Stimulated activated CD4-positive, alpha-beta T cell treated with anti-CD3 and anti-CD28 coated beads, Interleukin-15, amount 100 ng/mL, for 1 hour (primary cell): ENCODE measurements at places on chromosomes 5 and 9.

- DNase-seq: no peak
These were observed 1.7 kb upstream of the PSAT1 start for GRCh38 chr9:78295177-78295575.

- no peak for DNase-seq
These were observed 33.3 kb downstream of the CD180 start for GRCh38 chr5:67163231-67163756.

DNA sequence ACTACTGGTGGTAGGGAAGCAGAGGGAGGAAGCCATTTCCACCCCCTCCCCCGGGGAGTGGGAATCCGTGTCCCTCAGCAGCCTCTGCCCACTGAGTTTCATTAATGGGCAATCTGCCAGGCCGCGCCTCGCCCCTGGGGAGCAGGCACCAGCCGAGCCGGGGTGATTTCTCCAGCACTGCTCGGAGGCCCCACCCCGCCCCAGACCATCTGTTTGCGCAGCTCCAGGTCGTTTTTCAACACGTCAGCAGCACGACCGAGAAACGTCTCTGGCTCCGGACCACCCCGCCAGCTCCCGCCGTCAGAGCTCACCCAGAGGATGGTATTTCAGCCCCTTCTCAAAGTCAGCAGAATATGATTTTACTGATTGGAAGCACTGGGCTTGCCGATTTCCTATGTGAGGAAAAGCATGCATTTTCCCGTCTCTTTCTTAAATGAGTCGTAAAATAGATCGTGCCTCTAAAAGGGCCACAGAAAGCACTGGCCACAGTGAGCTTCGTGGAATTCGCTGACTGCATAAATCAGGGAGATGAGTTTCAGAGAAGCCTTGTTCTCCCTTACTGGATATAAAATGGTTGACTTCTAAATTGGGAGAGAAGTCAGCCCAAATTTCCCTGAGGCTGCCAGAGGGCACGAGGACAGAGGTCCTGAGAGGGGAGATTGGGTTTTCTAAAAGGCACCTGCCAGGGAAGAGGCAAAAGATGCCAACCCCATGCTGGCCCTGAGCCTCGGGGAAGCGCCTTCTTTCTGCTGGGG, 47.0 kb downstream of the OLFM1 start:
- DNase-seq: no peak

GRCh38 chr5:149002053-149002452, 60.8 kb downstream of the SH3TC2 start:
- no peak for DNase-seq

GRCh38 chr5:11427569-11427968, 476.7 kb downstream of the CTNND2 start:
- DNase-seq: no peak

GRCh38 chr5:132218321-132218720, 9.3 kb downstream of the P4HA2 start:
- DNase-seq: no peak

- no peak for DNase-seq
These were observed 155.1 kb upstream of the ARRDC3 start for GRCh38 chr5:91538179-91538578.
